ENCODE measurements at places on chromosomes 16 and 17.

DNA sequence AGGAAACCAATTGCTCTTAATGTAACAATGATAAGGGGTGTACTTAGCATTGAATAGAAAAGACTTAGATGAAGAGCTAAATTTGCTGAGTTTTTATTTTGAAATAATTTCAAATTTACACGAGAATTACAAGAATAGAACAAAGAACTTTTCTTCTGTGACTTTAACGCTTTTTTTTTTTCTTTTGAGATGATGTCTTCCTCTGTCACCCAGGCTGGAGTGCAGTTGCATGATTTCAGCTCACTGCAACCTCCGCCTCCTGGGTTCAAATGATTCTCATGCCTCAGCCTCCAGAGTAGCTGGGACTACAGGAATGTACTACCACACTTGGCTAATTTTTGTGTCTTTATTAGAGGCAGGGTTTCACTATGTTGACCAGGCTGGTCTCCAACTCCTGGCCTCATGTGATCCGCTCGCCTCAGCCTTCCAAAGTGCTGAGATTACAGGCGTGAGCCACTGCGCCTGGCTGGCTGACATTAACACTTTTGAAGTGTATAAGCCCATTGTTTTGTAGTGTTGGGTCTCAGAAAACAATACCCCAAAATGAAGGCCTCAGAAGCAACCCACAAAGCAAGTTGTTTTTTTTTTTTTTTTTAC is 2.1 kb downstream of the TEN1 start:
- DNase-seq = no peak

GRCh38 chr17:48439875-48440505 is 10.0 kb upstream of the SKAP1 start:
- peak; percentile 27 for DNase-seq

DNA sequence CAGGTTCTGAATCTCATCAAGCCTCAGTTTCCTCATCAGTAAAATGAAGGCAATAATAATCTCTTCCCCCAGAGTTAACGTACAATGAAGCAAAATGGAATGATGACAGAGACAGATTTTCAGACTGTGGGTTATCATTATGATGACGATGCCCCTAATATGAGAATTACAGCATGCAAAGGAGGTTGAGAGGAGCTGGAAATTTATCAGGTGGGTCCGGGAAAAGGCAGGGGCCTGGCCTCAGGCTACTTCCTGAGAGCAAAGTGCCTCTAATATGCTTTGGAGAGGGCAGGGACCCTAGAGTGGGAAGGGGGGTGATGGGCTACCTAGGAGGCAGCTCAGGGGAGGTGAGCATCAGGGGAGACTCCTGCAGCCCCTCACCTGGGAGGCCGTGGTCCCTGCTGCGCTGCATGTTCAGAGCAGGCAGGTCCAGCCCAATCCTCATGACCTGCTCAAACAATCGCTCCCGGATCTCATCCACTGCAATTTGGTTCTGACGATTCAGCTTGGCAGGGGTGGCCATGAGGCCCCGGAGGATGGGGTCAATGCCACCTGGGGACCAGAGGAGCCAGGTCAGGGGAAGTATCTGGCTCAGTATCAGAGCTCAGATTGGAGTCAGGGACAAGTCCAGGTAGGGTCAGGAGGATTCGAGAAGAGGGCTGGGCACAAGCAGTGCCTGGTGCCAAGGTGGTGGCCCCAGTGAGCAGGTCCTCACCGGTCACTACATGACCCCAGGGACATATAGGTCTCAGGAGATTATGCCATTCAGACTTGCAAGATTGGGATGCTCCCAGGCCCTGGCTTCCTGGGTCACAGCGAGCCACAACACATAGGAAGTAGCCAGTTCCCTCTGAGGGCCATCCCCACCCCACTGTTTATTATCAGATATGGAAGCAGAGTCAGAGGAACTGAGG is 8.1 kb downstream of the MPO start:
- DNase-seq = no peak

DNA sequence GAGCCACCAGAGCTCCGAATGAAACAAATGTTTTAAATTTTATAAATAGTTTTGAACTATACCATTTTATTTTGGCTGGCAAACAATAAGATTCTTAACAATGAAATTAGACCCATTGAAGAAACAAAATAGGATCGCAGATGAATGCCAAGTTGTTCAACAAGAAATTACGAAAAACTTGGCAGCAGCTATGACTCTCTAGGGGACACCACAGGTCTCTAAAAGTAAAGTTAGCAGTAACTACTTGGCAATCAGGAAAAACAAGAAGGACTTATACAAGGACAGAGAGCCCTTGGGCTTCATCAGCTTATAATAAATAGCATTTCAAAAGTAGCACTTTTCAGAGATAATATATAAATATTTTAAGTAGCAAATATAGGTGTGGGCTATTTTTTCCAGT is 603.8 kb upstream of the PSMD7 start:
- DNase-seq = no peak
